ENCODE measurements at places on chromosomes 6 and 20.

- DNase-seq: no peak
Observed at GRCh38 chr6:98880486-98880885, 46.1 kb downstream of the POU3F2 start.

GRCh38 chr6:53080813-53081212 lies 15.6 kb downstream of the FBXO9 start:
- DNase-seq: no peak

DNA sequence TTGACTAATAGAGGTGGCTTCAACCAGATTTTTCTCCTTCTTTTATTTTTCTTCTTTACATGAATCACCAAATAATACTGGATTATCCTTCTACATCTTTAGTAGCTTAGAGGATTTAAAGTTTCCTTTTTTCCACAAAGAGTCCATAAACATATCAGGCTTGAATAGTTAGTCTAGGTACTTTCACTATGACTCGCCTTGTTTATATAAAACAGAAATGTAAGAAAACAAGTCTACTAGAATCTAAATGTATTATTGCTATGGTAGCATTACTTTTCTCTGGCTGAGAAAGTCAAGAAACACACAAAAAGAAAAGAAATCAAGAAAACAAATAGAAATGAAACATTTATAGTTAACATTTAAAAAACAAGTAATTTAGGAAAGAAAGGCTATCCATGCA lies 215.2 kb downstream of the PTPRK start:
- DNase-seq: no peak

- no peak for DNase-seq
Observed at GRCh38 chr20:25070821-25071473, 11.0 kb downstream of the VSX1 start.

DNA sequence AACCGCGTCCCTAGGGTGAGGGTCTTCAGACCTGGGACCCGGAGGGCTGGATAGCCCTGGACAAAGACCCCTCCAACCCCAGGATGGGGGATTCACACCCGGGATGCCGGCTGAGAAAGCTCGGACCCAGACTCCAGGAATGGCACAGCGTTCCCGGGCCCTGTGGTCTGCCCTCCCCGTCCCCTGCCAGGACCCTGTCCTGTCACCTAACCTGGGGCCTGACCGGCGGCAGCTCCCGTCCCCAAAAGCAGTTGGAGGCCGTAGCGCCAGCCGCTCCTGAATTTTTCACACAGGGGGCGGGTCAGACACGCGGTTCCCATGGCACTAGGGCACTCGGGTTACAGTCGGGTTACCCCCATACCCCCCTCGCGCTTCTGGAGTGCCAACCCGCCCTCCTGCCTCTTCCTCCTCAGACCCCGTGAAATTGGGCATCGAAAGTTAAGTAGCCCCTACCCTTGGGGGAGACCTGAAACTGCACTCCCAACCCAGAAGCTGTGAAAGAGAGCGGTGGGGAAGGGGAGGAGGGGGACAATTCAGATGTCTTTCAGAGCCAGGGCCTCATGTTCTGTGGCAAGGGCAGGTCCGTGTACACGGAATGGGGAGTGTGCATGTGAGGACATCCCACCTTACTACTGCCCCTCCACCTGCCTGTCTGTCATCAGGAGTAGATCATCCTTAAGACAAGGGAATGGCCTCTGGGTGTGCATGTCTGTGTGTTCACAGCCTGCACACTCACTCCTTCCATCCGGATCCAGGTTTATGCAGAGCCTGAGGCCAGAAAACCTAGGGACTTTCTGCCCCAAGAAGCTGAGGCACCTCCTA lies 595 bp downstream of the REM1 start:
- DNase-seq: no peak

DNA sequence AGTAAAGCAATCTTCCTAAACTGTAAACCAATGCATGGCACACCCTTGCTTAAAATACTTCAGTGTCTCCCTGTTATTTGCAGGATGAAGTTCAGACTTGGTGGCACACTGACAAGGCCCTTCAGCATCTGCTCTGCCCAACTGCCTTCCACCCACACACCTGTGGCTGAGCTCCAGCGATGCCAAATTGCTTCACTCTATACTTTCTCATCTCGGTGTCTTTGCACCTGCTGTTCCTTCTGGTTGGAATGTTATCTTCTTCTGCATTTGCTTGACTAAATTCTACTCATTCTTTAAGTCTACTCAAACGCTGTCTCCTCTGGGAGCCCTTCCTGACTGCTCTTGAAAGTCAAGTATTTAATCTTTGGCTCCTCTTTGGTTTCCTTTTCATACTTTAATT lies 100.1 kb upstream of the SUPT3H start:
- DNase-seq: no peak

DNA sequence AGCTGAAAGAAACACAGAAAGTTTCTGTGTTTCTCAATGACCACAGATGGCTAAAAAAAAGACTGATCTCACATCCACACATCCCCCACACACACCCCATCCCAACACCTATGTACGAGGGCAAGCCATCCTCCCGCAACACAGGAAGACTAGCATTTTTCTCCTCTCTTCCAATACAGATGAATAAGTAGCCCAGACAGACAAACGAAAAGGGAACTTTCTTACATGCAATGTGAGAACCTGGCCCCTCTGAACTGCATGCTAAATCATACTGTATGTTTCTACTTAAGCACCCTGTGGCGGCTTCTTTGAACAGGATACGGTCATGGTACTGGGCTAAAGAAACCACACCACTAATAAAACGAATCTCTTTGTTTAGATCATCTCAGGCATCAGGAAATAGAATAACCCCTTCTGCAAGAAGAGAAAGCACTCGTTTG lies 116.2 kb downstream of the GMDS start:
- DNase-seq: no peak
